ENCODE measurements at places on chromosomes 4 and X.
A peak's percentile ranks its signal among the peaks of the same experiment; 100 is the strongest.

DNA sequence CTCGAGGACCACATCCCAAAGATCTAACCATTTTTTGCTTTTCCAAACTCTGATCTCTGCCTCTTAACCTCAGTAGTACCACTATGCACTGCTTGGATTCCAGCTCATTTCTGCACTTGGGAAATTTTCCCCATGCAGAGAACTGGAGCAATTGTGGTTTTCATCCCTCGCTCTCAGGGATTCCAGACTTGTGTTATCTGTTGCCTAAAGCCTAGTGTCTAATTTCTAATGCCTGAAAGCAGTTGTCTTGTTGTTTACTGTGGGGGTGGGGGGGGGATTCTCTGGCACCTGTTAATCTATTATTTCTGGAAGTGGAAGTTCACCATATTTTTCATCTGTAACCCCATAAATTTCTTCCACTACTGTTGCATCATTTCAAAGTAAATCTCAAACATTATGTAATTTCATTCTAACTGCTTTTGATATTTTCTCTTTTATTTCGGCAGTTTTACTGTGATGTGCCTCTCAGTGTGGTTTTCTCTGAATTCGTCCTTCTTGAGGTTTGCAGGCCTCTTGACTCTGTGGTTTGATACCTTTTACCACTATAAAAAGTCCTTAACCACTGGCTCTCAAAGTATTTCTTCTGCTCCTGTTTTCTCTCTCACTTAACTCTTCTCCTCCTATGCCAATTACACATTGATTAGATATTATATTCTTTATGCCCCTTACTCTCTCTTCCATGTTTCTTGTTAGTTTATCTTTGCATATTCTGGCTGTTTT is 205.6 kb upstream of the EOLA2 start:
- no peak for DNase-seq

GRCh38 chrX:78327370-78328086 is at the start of gene CYSLTR1:
Gene CYSLTR1, minus strand, starts transcription at chrX:78327611. Its CDS starts 53,865 bp downstream, at chrX:78273746.
- DNase-seq: no peak

DNA sequence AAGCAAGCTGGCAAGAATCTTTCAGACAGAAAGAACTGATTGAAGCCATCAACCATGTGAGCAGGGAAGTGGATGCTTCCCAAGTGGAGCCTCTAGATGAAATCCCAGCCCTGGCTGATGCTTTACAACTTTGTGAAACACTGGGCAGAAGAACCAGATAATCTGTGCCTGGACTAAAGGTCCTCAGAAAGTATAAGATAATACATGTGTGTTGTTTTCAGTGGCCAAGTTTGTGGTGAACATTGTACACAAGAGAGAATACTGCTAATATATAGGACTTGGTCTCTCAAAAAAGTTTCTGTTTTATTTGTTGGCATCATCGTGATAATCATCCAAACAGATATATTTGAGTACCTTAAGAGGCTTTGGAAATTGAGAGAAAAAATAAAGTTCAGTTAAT is 1367.8 kb upstream of the IGFBP7 start:
- no peak for DNase-seq

- DNase-seq: peak; percentile 19
Measured at GRCh38 chr4:40662962-40663604, 33.4 kb upstream of the RBM47 start.

DNA sequence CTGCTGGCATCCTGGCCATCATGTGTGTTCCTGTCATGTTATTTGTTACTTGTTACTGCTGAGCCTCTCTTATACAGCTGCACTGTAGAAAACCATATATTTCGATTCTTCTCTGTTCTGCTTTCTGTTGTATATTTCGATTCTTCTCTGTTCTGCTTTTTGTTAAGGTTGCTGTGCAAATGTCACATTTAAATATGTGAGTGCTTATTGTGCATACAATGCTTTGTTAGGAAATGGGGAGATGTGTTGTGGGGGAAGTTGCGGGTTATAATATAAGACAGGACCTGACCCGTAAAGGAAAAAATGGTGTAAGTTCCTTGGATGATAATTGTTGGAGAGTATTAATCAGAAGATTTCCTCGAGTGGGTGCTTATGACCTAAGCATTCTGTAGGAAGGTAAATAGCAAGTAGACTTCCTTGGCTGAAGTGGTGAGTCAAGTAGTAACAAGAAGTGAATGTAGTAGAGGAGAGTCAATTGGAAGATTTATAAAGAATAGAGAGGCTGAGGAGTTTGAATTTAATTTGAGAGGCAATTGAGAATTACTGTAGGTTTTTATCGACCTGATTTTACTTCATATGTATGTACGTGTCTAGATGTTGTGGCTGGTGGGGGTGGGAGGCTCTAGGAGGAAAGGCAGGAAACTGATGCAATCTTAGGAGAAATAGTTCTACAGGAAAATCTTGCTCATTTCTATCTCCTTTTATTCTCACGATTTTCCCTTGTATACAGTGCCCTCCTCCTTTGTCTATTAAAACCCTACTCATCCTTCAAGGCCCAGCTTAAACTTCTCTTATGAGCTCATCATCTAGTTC is 8.5 kb downstream of the OGT start:
- peak; percentile 22 for DNase-seq

- DNase-seq: no peak
Measured at GRCh38 chrX:155747520-155747919, 133.6 kb upstream of the VAMP7 start.

- no peak for DNase-seq
Measured at GRCh38 chrX:88135735-88136134, 611.3 kb upstream of the CPXCR1 start.

DNA sequence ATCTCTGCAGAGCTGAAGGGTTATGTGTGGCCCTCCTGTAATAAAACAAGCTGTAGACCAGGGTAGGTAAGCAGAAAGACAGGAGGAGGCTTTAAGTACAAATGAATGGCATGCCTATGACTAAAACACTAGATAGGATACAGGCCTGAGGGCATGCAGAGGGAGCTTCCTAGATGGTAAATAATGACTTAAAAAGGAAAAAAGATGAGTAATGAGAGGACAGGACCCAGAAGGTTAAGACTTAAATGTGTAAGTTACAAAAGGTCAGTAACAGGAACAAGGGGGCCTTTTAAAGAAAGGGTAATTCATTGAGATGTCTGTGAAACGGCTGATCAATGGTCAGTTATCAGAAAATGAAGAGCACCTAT is 194.8 kb downstream of the SOWAHB start:
- no peak for DNase-seq

- DNase-seq: no peak
Measured at GRCh38 chr4:183149616-183150539, 50.8 kb downstream of the WWC2 start.

DNA sequence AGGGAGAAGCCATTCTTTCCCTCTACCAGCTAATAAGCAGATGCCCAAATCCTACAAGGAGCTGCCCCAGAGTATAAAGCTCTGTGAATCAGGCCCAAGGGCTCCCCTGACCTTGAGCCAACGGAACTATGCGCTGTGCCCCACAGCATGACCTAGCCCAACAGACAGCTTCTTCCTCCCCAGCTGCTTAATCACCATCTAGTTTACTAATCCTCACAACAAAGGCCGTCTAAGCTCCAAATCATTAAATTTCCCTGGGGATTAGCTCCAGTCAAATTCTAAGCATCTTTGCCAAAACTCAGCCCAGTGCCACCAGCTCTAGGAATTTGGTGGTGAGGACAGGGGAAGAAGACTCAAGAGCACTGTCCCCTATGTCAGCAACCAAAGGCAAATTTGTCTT is 113.1 kb downstream of the SHROOM4 start:
- DNase-seq: no peak

Measured in activated naive CD4-positive, alpha-beta T cell treated with anti-CD3 and anti-CD28 coated beads, Interleukin-2, amount 50 U/mL, for 16 hours (primary cell).